ENCODE measurements at places on chromosomes 3 and 15. TPM values are rescaled to one million over a fixed set of nuclear protein-coding genes. Genes with fewer than 3 reads are reported as not detected.

DNA sequence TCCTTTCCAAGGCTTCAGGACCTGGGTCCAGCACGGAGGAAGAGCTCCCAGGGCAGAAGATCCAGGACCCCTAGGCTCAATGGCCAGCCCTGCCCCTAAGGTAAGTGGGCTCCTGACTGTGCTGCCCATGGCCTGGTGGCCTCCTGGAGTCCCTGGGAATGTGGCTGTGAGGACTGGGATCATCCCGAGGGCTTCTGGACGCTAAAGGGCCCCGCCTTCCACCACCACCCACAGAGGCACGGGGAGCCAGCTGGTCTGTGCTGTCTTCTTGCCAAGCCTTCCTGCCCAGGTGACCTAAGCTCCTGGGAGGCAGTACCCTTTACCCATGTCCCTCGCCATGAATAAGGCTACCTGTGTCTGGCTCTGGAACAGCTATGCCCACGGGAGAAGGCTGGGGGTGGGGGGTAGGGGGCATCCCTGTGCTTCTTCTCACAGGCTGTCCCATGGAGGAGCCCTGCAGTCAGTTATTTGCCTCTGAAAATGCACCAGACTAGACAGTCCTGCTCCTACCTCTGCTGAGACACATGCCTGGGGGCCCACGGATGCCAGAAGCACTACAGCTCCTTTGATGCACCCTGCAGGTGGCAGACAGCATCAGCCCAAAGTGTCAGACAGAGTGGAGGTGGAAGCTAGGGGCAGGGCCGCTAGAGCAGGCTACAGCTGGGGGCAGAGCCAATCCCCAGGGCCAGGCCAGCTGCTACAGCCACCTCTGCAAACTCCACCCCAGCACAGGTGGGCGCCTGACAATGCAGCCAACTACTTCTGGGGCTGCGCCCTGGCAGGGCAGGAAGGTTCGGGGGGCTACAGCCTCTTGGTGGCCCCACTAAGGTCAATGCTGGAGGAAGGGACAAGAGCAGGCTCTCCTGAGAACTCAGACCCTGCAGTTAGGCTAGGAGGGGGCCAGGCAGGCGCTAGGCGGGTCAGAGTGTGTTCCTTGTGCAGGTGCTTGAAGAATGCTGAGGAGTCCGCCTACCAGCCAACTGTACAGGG lies 90.9 kb downstream of the SEC22A start:
- DNase-seq, result no peak

- DNase-seq, result peak; percentile 14
Measured at GRCh38 chr3:133089906-133090485, 51.8 kb downstream of the TMEM108 start.

DNA sequence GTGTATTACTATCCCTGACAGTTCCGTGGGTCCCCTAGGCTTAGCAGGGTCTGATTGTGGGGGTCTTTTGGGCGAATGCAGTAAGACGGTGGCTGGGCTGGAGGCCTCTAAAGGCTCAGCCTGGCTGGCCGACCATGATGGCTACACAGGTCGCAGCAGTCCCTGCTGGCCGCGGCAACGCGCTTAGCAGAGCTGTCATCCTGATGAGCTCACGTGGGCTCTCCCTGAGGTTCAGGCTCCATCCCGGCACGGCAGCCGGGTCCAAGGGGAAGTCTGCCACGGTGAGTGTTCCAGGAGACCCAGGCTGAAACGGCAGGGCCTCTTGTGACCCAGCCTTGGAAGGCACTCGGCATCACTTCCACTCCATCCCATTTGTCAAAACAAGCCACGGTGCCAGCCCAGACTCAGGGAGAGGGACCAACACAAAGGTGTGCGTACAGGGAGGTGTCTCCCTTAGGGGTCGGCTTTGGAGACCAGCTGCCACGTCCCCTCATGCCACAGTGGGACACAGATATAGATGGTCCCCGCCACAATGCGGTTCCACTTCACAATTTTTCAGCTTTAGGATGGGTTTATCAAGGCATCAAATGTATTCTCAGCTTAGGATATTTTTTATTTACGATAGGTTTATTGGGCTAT lies 101.8 kb downstream of the XXYLT1 start:
- DNase-seq, result no peak

DNA sequence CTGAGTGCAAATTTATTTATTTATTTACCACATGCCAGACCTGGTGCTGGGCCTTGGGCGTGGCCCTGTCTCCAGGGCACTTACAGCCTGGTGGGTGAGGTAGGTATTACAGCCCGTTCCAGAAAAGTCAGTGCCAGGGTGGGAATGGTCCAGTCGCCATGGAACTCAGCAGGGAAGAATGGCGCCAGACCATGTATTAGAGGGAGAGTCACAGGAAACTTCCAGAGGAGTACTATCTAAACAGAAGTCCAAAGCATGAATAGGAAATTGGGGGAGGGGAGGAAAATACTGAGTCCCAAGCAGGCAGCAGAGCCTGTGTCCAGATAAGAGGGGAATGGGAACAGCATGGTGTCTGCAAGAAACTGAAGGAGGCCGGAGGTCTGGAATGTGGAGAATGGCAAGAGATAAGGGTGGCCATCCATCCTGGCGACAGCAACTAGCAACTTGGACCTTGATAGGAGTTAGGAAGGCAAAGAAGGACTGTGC lies 27.0 kb downstream of the SH3BP5 start:
- DNase-seq, result no peak

Gene SLC22A14
- polyA plus RNA-seq, result 0.18 TPM
